ENCODE measurements at places on chromosomes 16 and 17.

GRCh38 chr17:3503285-3503684 is 27.5 kb downstream of the ASPA start:
- no peak for DNase-seq

- peak; percentile 96 for DNase-seq
These were observed 6.8 kb upstream of the TBC1D3B start for GRCh38 chr17:36183001-36183971.

DNA sequence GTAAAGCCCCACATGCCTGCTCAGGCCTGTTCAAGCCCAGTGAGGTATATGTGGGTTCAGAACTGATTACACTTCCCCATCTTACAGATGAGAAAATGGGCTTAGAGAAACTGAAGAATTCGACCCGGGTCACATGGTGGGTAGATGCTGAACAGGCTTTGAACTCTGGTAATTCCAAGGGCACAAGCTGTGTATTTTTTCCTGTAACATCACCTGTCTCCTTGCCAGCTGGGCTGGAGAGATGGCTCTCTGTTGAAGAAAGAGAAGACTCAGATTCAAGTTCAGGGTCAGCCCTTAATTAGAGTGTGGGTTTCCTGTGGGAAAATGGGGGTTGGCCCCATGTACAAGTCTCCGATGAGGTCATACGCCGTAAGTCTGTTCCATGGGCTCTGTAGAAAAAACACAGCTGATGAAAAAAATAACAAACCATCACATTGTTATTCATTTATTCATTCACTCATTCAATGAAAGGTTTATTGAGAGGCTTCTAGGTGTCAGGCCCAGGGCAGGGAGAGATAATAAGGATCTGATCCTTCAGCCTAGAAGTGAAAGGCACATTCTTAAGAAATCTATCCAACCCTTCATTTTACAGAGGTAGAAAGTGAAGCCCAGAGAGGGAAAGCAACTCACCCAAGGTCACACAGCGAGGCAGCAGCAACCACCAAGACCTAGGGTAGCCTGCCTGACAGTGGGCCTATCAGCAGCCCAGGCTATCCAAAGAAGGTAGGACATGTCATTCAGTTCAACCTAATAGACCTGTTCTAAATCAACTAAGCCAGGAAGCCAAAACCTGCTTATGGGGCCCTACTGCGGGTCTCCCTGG is 482.8 kb downstream of the SOX9 start:
- no peak for DNase-seq

DNA sequence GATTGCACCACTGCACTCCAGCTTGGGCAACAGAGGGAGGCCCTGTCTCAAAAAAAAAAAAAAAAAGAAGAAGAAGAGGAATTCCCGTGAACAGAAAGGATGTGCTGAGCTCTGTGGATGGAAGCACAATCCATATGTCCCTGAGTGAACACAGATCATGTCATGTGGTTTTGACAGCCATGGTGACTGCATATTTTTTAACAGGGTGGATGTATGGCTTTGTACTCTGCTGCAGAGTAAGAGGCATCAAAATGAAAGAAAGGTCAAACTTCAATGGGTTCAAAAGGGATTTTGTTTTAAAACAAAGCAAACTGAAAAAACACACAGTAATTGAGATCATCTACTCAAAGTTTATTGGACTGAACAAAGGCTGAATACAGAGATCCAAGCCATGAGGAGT is 31.5 kb downstream of the MXRA7 start:
- DNase-seq: no peak

DNA sequence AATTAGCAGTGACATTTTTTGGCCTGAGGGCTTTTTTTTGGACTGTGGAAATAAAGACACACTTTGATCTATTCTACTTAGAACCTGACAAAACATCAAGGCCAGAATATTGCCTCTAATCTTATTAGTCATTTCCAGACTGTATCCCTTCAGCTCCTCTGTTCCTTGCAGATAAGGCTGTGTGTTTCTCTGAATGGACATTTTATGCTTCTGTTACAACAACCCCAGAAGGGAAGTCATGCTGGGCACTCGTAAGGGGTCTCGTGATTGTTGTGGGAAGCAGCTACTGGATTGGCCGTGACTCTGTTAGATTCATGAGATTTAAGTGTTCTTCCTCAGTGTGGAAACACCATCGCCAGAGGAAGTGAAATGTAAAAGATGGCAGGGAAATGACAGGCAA is 31.6 kb upstream of the HS3ST2 start:
- no peak for DNase-seq

DNA sequence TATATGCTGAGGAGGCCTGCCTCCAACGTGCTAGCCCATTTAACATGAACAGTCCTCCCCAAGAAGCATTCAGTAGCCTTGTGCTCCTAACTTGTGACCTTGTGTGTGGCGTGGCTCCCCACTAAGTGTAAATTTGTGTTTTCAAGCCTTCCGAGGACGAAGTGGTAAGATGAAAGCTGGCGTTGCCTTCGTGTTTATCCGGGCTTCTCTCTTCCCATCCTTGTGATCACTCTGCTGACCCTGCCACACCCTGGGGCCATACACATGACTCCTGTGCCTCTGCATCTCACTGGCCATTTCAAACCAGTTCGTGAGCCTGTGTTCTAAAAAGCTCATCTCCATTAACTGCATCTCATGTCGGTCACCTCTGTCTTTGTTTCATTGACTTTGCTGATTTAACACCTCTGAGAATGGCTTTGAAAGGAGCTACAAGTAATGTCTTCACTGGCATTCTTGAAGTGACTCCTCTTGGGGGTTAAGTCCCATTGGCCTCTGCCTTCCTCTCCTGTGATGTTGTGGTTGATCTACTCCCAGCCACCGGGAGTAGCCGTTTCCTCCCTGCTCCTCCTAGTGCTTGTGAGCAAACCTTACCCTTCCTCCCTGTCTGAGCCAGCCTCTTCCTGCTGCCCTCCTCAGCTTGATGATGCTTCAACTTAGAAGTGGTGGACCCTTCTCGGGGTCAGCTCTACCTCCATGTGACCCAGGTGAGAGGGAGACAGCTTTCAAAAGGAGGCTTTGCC is 27.4 kb upstream of the NAGLU start:
- no peak for DNase-seq

DNA sequence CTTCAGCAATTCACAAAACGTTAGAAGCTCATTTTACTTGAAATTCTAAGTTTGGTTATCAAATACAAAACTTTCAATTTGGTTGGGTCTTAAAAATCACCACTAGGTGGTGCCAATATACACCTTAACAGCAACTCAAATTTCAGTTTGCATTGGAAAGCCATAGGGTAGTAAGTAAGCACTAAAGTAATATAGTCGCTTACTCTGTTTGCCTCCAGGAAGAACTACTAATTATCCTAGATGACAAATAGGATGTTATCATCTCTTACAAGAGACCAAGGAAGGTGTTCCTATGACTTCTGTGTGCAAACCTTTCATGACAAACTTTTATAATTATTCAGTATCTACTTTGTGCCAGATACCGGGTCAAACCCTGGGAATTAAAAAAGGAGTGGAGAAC is 93.3 kb downstream of the MYO1D start:
- DNase-seq: peak; percentile 78

- no peak for DNase-seq
These were observed 1.2 kb upstream of the AMFR start for GRCh38 chr16:56426585-56426984.

GRCh38 chr16:57132470-57132869 is 40.1 kb downstream of the CPNE2 start:
- peak; percentile 73 for DNase-seq

- DNase-seq: peak; percentile 56
These were observed 99.9 kb downstream of the EFCAB13 start for GRCh38 chr17:47423406-47424295.

GRCh38 chr17:73550556-73550955 is 93.7 kb downstream of the SDK2 start:
- no peak for DNase-seq

DNA sequence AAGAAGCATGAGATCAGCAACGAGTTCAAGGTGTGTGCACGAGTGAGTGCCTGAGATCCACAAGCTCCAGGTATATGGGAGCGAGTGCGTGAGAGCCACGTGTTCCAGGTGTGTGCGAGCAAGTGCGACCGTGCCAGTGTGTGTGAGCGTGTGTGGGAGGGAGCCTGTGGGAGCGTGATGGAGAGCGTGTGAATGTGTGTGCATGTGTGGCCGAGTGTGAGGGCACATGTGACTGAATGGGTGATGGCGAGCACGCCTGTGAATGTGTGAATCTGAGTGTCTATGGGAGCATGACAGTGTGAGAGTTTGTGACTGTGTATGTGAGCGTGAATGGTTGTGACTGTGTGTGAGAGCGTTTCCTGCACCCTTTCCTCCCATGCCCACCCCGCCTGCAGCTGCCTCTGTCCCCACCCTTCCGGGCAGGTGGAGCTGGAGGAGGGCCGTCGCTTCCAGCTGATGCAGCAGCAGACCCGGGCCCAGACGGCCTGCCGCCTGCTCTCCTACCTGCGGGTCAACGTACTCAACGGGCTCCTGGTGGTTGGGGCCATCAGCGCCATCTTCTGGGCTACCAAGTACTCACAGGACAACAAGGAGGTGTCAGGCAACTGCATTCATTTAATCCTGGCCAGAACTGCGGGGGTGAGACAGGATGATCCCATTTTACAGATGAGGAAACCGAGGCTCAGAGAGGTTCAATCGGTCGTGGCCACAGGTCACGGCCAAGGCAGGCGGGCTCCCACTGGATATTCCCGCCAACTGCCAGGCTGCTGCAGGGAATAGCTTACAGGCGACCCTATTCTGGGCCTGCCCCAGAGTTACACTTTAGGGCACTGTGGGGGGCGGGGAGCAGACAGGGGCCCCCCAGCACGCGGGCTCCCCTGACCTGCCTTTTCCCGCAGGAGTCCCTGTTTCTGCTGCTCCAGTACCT is 3.7 kb downstream of the TMC8 start:
- DNase-seq: peak; percentile 57

- DNase-seq: no peak
These were observed 9.7 kb downstream of the CDH13 start for GRCh38 chr16:82636485-82636884.

- no peak for DNase-seq
These were observed 154.8 kb upstream of the FOXF1 start for GRCh38 chr16:86355531-86355930.

GRCh38 chr17:17412326-17412725 is 64.5 kb upstream of the MED9 start:
- DNase-seq: no peak

GRCh38 chr16:19499481-19499880 is 22.4 kb downstream of the GDE1 start:
- no peak for DNase-seq

DNA sequence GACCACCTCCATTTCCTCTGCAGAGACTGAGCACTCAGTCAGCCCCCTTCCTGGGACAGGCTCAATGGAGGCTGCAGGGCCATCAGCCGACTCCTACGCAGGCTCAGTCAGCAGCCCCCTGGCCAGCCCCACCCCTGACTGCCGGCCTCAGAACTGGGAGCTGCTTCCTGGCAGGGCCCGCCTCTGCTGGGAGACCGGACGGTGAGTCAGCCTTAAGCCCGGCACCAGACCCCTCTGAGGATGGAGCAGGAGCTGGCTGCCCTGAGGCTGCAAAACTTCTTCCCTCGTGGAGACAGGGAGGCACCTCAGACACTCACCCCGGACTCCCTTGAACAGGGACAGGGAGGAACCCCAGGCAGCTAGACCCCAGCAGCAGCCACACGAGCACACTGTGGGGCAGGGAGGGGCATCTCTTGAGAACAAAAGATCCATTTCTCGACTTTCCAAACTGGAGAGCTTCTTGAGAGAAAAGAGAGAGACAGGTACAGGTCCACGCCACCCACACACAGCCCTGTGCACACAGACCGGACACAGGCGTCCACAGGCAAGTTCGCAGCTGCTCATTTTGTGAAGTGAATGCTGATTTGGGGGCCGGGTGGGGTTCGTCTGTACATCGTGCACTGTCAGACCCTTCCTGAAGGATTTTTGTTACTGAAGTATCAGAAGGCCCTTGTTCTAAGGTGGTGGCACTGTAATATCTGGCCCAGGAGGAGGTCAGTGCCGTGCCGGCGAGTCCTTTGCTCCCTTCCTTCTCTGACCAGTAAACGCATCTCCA is 1.3 kb upstream of the TUBB3 start:
- DNase-seq: peak; percentile 95

DNA sequence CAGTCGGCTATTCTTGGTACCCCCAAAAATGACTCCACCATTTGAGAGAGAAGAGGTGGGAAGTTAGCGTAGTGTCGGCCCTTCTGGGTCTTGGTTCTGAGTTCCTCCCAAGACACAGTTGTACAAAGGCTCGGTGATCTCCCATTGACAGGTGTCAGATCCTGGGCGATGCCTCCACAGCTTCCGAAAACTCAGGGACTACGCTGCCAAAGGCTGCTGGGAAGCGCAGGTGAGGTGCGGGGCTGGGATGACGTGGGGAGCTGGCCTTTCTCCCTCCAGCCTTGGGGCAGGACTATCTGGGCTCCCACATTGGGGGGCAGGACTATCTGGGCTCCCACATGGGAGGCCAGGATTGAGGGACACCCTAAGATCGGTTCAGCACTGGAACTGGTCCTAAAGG is 10.4 kb downstream of the CCNF start:
- no peak for DNase-seq

DNA sequence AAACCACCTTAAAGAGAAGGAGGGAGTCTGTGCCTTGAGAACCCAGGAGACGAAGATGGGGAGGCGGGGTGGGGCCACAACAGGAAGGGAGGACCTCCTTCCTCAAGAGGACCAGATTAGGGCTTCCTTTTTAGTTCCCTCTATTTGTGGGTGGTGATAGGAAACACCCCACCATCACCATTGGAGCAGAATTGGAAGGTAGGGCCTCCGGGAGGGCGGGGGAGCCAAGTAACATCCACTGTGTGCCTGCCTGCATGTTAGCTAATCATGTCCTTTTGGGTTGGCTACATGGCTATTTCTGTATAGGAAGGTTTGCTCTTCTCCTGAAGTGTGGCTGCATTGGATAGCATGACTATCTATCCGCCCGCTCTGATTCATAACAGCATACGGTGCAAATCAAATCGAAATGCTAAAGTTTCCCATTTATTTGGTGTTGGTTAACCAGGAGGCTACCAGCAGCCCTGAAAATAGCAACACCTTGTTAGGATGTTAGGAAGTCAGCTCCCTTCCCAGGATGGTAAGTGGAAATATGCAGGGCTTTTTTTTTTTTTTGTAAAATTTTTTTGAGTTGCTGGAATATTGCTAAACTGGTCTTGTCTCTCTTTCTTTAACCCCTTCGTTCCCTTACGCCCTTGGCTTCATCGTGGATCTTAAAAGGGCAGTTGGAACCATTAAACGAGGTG is 4.2 kb downstream of the SYT17 start:
- DNase-seq: no peak

DNA sequence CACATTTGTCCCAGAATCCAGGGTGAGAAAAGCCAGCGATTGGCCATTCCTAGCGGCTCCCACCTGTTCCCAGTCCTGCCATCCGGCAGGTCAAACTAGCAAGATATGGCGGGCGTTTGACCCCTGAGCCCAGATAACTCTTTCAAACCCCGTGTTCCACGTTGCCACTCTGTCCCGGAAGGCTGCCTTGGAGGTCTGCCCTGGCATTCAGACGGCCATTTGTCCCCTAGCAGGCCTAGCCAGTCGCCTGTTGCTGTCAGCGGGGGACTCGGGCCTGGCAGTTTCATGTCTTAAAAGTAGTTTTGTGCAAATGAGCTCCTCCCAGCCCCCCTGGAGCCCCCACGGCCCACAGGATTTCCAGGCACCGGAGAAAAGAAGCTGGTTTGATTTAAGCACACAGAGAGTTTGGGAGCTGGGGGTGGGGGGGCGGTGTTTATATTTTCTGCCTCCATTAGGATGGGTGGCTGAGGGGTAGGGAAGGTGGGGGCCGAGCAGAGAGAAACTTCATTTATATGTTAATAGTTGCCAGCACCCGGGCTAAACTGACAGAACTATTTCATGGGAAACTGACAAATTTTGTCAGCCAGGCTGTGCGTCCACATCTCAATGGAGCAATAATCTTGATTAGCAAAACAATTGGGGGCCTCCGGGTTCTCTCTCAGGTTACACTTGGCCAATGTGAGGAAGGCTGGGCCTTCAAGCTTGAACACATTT is 240.9 kb upstream of the SALL1 start:
- DNase-seq: no peak
